H54 (cell line): ENCODE measurements at places on chromosomes 3 and 15.

GRCh38 chr15:58527573-58528187, 95.9 kb downstream of the LIPC start:
- DNase-seq, result no peak

DNA sequence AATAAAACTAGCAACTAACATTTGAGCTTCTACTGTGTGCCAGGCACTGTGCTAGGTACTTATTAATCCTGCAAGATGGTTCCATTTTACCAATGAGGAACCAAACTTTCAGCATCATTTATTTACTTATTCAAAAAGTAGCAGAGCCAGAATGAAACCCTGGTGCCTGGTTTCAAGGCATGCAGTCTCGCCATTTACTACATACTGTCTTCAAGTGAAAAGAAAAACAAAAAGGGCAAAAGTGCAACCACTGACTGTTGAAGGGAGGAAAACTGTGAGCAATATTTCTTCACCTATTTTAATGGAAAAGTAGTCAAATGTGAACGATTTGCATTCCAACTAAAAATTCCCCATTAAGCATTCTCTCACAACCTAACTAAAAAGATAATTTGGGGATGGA, 8.7 kb downstream of the DCUN1D1 start:
- DNase-seq, result no peak

GRCh38 chr3:53023072-53023823, 22.6 kb downstream of the SFMBT1 start:
- no peak for DNase-seq

DNA sequence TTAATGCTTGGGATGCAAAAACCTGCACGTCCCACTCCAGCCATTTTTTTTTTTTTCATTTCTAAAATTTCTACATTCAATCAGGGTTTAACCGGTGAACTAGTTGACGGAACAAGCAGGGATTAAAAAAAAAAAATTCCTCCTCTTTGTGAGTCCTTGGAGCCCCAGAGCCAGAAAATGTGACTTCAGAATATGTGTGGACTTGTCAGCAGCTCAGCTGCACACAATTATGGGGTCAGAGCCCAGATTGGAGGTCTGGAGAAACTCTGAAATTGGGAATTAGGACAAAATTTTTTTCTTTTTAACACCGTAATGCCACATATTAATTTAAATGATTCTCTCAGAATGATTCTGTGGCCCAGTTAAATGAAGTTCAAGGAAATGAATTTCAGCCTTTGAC, 921.0 kb upstream of the CFAP20DC start:
- no peak for DNase-seq

- no peak for DNase-seq
These were observed at the start of gene RPP25 for GRCh38 chr15:74956648-74957475. Gene RPP25 (minus strand): TSS chr15:74956772. CDS start chr15:74956583, 189 bp downstream.

DNA sequence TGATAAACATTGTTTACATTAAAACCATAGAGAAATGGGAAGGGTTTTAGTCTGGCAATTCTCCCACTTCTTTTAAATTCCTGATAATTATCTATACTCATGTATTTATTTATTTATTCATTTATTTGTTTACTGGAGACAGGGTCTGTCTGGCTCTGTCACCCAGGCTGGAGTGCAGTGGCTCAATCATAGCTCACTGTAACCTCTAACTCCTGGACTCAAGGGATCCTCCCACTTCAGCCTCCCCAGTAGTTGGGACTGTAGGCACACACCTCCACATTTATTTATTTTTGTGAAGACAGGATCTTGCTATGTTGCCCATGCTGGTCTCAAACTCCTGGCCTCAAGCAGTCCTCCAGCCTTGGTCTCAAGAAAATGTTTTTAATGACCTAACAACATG, 2.5 kb upstream of the AEN start:
- DNase-seq, result no peak

DNA sequence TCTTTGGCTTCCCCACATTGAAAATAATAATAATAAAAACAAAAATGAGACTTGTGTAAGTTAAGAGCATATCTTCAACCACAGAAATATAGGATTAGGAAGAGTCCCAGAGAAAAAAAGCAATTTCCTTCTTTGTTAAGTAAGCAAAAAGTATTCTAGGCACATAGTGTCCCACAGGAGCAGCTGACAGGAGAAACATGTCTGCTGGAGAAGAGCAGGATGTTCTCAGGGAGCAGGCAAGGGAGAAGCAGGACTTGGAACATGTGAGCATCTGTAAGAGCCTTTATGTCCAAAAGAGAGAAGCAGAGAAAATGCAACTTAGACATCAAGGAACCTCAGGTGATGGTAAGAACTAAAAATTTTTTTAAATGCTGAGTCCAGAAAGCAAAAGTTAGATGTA, 39.0 kb downstream of the TTC23 start:
- no peak for DNase-seq

GRCh38 chr3:150407808-150408220, 284 bp upstream of the TSC22D2 start:
- DNase-seq, result no peak

DNA sequence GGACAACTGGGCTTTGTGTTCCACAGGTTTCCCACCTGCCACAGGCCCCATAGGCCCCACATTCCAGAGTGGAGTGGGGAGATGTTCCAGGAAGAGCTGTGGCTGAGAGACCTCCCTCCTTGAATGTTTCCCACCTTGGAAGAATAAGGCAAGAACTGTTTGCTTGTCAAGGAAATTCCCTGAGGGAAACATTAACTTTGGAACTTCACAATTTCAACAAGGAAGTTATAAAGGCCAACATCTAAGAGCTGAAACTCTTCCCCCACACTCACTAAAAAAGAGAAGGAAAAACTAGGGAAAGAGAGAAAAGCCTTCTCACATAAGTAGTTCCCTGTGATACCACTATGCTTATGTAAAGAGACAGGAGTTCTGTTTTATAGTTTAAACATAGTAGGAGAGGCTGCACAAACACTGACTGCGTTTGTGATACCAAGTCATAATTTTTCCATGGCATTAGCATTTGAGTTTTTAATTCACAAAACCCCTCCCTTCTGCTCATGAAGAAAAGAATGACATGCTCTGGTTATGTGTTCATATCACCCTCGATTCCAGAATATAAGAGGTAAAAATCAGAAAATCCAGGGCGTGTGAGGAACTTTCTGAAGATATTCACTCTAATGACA, 39.8 kb upstream of the SPRED1 start:
- DNase-seq, result no peak

DNA sequence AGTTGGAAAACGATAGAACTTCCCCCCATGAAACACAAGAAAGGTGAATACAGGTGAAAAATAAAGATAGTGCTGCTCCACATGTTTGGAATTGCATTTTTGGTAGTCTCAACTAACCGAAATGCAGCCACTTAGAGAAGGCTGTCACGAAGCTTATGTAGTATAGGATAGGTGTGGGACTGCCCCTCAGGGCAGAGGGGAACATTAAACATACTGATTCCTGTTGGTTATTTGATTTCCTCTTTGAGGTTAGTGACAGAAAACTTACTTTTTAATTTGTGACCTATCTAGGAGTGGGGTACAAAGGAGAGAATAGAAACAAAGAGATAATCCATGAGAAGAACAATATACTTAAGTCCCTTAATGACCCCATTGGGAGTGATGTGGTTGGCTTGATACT, 85.8 kb upstream of the SATB1 start:
- no peak for DNase-seq

DNA sequence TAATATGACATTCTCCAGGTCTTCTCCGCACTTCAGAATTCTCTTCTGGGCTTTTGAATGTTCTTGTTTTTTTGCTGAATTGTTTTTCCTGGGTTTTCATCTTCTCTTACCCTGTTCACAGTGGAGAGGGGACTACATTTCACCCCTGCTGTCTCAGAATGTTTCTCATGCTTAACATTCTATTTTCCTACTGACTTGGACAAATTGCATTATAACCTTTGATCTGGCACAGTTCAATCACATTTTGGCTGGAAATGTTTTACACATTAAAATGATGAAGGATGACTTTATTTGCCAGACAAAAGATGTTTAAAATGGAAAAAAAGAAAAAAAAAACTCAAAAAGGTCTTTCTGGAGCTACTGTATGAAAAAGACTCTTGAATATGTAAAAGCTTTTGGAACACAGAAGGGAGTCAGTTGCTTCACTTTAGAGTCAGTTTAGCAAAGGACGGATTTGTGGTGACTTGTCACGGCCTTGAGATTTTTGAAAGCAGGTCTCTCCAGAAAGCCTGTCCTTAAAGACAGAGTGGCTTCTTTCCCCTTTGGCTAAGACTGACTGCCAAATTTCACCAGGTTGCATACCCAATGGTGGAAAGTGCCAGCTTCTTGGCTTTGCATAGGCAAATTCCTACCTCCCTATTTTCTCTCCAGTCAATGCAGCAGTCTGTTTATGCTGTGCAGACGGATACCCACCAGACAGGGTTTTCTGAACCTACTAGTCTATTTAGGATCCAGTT, 401.0 kb upstream of the TBL1XR1 start:
- no peak for DNase-seq

GRCh38 chr3:152885076-152885475, 50.1 kb downstream of the P2RY1 start:
- no peak for DNase-seq

GRCh38 chr3:67599821-67600220, 54.6 kb downstream of the SUCLG2 start:
- no peak for DNase-seq

DNA sequence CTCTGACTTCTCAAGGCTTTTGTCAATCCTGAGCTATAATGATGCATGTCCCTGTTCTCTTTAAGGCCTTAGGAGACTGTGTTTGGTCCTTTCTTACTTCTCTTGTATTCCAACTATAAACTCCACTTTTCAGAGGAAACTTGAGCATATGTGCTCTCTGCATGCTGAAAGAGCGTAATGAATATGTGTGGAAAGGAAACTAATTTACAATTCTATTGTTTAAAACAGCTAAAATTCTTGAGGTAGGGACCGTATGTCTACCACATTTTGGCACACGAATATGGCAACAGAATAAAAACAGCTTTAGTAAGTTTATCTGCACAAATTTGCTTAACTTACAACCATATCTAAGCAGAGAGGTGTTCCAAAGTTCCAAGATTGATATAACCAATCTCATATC, 242.0 kb upstream of the DCBLD2 start:
- no peak for DNase-seq

GRCh38 chr15:95152741-95153140, 921.4 kb downstream of the MCTP2 start:
- DNase-seq, result no peak
